ENCODE measurements at places on chromosomes 1 and 21.

GRCh38 chr21:33937146-33937545, 21.5 kb upstream of the ATP5PO start:
- no peak for DNase-seq

- no peak for DNase-seq
Measured at GRCh38 chr1:232223183-232223708, 406.7 kb downstream of the SIPA1L2 start.

GRCh38 chr1:4695241-4695640, 40.8 kb downstream of the AJAP1 start:
- DNase-seq = no peak

DNA sequence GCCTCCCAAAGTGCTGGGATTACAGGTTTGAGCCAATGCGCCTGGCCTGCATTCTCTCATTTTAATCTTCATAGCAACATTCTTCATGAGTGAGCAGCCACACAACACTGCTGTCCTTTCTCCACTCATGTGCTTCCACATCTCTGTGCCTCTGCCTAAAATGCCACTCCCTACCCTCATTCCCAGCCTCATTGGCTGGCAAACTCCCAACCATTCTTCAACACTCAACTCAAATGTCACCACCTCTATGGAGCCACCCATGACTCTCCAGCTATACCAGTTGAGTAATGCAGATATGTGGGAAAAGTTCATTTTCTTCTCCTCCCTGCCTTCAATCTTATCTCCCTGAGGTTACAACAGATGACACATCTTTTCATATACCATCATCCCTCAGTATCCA, 53.9 kb upstream of the ZC3H12A start:
- DNase-seq = no peak

GRCh38 chr1:193264313-193265065, 78.1 kb upstream of the B3GALT2 start:
- no peak for DNase-seq

DNA sequence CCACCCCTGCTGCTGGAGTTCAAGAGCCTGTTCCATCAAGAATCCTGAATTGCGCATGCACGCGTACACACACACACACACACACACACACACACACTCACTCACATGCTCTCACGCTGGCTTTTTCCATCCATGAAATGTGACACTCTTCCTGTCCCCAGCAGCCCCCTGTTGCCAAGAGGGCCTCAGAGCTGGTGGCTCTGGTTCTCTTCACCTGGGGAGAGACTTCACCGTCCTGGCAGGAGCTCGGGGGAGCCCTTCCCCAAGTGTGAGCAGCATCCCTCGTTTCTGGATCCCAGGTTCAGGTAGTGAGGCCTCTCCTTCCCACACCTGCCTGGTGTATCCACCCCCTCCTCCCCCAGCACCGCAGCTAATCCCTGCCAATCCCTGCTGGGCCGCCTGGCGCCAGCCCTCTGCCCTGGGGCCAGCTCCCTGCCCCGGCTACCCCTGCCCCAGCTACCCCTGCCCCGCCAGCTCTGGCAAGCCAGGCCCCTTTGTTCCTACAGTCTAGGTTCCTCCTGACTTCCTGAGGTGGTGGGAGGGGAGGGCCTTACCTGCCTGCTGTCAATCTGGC, 9.9 kb downstream of the PLOD1 start:
- no peak for DNase-seq

DNA sequence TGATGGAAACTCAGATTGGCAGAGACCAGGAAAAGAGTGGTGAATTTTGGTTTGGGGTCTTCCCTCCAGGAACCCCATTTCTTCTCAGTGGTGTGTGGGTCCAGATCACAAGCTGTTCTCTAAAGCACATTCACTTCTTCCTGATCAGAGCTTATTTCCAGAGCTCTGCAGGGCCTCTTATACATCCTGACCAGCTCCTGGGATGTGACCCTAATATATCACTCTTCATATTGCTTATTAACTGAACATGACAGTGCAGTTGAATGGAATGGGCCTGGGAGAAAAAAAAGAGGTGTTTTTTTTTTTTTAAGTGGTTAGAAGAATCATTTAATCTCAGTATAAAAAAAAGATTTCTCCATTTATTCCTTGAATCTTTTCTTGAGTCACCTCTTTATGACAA, 29.6 kb upstream of the DNM3 start:
- no peak for DNase-seq

DNA sequence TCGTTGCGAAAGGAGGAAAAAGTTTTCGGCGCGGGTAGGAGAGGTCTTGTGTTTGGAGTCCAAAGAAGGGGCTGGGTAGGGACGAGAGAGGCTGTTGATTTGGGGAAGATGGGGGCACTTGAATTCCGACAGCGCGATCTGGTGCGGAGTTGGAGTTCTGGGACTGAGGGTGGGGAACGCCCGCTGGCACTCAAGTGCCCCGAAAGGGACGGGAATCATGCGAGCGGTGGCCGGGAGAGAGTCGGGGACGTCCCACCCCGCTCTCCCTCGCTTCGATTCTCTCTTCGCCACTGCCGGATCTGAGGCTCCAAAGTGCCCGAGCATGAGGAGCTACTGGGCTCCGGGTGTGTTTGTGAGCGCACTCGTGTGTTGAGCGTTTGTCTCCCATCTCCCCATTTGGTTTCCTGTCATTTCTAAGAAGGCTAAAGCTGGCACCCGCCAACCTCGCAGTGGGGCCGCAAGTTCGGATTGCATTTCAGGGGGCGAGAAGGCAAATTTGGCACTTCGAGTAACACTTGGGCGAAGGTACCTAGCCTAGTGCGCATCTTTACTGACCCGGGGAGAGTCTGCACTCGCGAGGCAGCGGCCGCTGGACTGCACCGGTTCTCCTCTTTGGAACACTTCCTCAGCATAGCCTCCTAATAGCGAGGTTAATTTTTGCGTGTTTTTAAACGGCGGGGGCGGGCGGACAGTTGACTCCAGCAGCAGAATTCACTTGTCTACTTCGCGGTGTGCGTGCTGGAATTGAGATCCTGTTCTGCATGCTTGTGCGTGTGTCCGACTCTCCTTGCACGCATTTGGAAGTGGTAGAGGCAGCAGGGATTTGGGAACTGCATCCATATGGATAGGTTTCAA, 1.2 kb downstream of the CHRM3 start:
- peak; percentile 32 for DNase-seq

DNA sequence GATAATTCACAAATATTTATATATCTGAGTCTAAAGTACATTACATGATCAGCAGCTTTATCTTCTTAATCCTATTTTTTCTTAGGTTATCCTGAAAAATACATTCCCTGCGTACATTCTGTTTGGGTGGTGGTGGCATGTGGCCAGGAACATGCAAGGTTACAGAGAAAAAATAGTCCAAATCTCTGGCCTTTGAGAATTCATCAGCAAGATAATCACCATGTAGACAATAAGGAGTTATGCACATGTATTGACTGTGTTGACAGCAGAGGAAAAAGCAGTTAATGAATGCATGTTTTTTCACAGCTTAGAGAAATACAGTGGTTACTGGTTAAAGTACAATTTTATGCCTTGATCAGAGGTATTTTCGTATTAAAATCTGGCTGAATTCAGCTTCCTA, 49.0 kb downstream of the ABCA4 start:
- DNase-seq = no peak

DNA sequence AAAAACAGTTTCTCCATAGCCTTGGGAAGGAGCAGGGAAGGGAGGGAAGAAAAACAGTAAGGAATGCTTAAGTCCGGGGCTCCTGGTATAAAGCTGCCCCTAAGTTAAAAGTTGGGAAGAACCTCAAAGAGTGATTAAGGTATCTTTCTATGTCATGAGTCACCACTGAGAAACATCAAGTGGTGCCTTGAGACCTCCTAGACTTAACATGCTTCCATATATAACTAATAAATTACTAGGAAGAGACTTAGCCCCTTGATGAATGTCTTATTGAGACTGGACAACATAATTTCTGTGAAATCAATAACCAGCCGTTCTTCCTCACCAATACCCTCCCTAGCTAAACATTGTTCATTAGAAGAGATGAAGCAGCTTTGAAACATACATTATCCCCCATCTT, 121.8 kb upstream of the SLC44A3 start:
- DNase-seq = no peak

DNA sequence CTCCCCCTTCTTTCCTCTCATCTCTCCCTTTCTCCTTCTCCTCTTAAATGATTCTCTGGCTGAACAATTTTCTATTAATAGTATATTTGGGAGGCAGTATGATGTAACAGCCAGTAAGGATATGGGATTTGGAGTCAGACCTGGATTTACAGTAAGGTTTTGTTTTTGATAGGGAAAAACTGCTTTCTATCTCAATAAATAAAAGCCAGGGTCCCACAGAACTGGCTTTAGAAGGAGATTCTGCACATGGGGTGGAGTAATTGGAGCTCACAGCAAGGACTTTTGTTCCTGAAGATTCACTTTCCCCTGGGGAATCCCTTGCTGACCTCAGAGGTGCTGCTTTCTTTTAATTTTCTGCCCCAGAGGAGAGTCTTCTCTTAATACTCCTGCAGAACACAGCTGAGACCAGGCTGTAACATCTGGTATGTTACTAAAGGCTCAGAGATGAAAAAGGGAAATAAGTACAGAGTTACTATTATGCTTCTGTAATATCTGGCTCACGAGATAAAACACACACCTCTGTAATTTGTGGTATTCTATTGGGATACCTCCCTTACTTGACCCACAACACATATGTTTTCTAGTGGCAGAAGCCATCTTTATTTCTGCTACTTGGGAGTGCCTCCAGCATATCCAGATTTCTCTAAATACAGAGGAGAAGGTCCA, 13.4 kb downstream of the EPB41 start:
- DNase-seq = no peak

DNA sequence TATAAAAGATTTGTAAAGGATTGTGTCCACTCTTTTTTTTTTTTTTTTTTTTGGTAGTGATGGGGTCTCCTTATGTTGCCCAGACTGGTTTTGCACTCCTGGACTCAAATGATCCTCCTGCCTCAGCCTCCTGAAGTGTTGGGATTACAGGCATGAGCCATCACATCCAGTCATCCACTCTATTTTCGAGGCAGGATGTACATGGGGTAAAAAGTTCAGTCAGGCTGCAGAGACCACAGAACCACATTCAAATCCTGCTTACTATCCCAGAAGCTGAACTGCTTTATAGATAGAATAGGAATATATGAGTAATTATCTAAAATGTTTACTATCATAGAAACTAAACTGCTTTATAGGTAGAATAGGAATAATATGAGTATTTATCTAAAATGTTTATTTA, 26.0 kb upstream of the KCNK2 start:
- DNase-seq = no peak

DNA sequence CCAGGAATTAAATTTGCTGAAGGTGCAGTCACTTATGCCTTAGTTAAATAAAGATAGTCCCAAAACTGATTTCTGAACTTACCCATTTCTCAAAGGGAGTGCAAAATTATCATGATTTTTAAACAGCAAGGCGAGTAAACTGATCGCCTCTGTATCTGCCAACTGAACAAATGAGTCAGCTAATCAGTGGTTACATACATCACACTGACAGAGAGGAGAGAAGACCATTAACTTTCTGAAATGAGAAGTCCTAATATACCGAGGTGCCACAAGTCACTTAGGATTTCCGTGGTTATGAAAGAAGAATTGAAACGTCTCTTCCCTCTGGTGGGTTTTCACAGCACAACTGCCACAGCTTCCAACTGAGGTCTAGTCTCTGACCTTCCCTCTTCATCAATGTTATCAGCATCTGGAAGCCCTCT, 400.7 kb downstream of the SMYD3 start:
- DNase-seq = no peak

- no peak for DNase-seq
Measured at GRCh38 chr1:171265686-171266085, 17.4 kb downstream of the FMO1 start.

DNA sequence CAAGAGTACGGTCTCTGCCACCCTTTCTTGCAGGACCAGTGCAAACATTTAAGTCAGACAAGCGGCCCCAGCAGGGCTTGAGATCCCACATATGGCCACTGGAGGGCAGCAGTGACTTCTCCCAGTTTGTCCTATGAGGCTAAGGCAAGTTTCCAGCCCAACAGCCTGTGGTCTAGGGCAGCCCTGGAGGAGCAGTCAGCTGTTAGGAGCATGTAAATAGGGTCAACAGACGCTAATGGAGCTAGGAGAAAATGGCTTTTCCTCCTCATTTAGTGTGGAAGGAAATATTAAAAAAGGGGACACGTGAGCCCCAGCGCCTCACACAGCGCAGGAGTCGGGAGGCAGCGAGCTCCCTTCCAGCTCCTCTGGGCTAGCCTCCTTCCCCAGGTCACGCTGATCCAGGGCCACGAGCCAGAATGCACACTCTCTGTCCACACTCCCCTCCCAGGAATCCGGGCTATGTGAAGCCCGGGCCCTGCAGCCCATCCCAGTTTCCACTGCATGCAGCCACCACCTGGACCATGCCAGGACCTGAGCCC, 95.6 kb downstream of the LAMC2 start:
- peak; percentile 49 for DNase-seq

DNA sequence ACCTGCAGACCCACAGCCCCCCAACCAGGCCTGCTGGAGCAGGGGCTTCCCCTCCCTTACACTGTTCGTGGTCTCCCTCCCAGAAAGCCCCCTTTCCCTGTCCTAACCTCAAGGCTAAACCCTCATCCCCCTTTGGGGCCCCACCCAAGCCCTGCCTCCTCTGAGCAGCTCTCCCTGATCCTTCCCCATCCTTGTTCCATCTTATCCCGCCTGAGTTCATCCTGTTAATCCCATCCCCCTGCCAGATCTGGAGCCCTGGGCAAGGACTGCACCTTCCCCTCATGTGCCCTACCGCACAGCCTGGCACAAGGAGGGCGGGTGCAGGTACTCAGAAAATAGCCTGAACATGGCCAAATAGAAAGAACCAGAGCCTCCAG, 6.9 kb upstream of the TNNT2 start:
- no peak for DNase-seq

GRCh38 chr21:27569831-27570230, 602.9 kb upstream of the ADAMTS5 start:
- DNase-seq = no peak

DNA sequence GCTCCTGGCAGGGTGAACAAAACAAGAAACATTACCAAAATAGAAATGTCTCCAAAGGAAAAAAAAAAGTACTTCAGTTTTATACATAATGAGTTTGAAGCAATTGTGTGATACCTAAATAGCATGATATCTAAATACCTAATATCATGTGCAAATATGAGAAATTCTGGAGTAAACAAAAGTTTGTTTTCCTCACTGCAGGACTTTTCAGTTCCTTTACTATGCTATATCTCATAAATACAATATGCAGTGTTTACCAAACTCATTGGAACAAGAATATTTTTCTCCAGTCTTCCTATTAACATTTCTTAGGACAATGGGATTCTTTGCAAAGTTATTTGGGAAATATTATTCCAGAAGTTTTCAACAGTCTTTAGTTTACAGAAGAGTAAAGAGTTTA, 98.1 kb downstream of the VAV3 start:
- no peak for DNase-seq
